Muscle of leg (tissue), 16 donors: ENCODE measurements at places on chromosomes 5 and 9.

- peak; percentile 38 for DNase-seq
Observed at GRCh38 chr9:93132946-93133680, 938 bp downstream of the NINJ1 start.

DNA sequence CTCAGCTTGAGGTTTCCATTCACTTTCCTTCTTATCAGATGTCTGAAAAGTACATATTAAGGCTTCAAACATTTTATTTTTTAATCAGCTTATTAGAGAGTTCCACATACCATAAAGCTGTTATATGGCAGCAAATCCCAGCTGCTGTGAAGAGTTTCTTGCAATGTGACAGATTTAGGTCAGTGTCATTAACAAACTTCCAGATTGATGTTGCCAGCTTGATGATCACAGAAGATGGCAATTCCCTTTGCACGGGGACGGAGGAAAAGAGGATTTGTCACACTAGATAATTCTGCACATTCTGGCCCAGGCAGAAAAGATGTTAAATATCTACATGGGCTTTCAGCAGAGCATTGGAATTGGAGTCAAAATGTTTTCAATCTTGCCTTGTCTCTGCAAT lies 215.8 kb downstream of the BRINP1 start:
- no peak for DNase-seq

DNA sequence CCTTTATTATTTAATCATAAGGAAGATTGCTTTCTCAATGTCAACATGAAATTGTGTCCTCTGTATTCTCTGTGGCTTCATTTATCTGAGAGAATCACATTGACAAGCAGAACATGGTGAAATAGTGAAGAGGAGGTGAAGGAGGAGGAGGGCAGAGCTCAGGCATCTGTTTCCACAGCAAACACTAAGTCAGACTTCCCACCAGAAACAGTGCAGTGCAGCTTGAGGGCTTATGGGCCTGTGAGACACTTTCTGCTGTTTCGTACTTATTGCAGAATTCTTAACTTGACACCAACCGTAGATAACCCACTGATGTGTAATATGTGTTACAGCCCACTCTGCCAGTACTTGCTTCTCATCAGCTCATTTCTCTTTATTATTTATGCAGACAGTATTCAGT lies 386.3 kb downstream of the DIRAS2 start:
- no peak for DNase-seq

- DNase-seq, result peak; percentile 83
Observed at GRCh38 chr5:54673523-54674225, 156.1 kb downstream of the SNX18 start.

DNA sequence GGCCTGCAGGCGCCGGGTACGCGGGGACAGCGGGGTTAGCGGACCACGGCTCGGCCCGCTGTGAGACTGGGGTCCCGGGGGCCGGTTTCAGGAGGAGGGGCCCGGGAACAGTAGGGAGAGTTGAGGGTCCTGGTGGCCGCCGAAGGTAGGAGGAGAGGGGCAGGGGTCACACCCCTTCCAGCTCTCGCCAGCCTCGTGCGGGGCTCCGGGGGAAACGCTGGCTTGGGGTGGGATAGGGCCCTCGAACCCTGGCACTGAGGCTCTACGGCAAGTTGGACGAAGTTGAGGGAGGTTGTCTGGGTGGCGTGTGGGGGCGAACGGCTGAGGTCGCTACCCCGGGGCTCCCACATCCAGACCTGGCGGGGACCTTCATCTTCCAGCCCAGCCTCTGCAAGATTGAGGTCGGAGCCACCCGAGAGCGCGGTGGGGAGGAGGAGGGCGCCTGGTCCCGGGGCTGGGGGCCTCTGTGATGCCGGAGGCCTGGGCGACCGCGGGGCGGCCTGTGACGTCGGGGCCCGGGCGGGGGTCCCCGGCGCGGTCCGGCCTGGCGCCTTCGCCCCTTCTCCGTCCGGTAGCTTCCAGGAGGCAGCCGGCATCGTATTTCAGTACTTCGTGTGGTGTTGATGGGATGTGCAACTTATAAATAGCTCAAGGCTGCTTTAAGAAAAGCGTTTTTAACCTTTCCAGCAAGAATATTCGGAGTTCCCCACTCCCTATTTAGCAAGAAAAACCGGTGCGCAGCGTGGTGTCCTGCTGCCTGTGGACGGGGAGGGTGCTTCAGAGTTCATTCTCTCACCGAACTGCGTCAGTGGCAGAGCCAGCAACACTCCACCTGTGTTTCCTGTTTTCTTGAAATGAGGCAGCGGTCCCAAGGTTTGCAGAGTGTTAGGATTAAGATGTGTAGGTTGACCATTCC lies 902 bp downstream of the HABP4 start:
- DNase-seq, result peak; percentile 40

DNA sequence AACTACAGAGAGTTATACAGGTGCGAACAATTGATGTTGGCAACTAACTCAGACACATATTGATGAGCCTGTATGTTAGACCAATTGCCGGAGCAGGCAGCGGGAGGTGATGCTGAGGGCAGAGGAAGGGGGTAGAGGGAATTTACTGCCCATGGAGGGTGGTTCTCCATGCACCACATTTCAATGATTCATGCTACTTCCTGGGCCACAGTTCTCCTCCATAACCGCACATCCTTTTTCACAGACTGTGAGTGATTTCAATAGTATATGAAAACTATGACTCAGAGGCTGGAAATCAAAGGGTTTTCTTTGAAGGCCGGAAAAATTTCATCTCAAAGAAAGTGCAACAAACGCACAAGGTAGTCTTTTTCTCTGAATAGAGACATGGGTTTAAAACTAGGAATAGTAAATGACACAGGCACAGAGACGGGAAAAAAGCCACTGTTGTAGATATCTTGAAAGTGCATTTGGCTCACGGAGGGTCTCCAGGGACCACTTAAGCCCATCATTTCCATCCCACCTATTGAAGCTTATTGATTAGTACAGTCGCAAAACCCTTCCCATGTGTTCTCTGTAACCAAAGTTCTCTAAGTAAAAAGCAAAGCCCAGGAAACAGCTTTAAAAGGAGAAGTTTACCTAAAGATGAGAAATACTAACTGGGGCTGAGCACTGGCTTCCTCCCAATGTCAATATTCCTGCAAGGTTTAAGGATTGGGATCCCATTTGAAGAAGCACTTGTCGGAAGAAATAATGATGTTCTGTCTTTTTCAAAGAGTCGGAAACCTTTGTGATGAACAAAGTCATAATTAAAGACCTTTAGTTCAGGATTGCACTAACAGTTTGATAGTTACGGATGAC lies 28.0 kb upstream of the ADAM19 start:
- DNase-seq, result no peak

GRCh38 chr5:69048230-69048629 lies 45.6 kb upstream of the SLC30A5 start:
- peak; percentile 15 for DNase-seq

DNA sequence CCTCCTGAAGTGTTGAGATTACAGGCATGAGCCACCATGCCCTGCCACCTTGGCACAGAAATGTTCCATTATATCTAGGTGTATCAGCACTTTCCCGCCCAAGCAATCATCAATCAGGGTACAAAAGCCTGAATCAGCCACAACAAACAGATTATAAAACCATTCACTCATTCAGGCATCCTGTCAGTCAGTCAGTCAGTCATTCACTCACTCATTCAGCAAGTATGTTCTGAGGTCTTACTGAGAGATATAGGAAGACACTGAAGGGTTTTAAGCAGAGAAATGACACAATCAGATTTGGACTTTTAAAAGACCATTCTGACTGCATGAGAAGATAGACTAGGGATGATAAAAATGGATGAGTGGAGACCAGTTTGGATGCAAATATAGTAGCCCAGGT lies 13.1 kb downstream of the PSMD5 start:
- no peak for DNase-seq
